Stimulated activated naive CD8-positive, alpha-beta T cell treated with anti-CD3 and anti-CD28 coated beads, Interleukin-15, amount 100 ng/mL, for 72 hours (primary cell): ENCODE measurements at places on chromosomes 7 and 10.
A peak's percentile ranks its signal among the peaks of the same experiment; 100 is the strongest.

DNA sequence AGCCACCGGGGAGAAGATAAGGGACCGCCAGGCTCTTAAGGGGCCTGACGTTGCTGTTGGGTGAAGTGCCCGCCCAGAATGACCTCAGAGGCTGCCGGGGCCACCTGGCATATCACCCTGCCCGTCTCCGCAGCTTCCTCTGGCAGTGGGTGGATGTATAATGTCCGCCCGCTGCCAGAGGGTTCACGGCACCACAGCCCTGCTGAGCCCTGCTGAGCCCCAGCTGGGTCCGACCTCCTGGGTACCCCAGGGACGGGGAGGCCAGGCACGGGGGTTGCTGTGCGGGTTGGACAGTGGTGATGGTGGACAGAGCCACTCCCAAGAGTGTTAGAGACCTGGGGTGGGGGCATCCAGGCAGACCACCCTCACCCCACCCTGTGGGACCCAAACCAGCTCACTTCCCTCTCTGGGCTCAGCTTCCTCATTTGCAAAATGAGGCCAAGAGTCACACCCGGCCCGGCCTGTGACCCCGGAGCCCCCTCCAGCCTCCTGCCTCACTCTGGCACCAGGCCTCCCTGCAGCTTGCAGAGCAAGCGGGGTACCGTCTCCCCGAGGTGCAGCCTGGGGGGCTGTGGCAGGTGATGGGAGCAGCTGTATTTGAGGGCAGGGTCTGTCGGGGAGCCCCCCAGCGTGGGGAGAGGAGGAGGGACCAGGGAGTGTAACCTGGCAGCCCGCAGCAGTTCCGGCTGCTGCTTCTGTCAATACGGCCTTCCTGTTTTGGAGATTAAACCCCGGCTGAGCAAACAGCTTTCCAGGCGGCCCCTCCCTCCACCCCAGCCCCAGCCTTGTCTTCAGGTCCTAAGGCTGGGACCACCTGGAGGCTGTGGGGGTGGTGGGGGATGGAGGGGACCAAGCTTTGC lies 8.4 kb upstream of the LFNG start:
- peak; percentile 69 for DNase-seq

GRCh38 chr7:141441837-141442627 lies 109.2 kb upstream of the AGK start:
- DNase-seq: no peak

GRCh38 chr7:104901240-104901619 lies 112.8 kb upstream of the KMT2E start:
- DNase-seq: no peak

GRCh38 chr7:30915751-30916150 lies 4.1 kb downstream of the AQP1 start:
- DNase-seq: no peak

DNA sequence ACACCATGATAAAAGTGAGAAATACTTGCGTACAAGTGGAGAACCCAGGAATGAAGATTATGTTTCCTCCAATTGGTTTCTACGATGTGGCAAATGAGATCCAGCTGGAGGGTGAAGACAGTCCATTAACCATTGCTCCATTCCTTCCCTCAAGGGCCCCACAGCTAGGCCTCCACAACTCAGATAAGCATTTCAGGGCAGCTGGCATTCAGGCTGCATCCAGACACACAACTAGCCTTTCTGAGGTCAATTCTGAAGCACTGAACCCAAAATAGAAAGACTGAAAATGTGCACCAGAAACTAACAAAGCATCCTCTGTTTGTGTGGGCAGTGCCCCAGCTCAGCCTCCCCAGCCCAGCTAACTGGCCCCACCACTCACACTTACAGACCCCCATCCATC lies 94.8 kb downstream of the GSAP start:
- no peak for DNase-seq

DNA sequence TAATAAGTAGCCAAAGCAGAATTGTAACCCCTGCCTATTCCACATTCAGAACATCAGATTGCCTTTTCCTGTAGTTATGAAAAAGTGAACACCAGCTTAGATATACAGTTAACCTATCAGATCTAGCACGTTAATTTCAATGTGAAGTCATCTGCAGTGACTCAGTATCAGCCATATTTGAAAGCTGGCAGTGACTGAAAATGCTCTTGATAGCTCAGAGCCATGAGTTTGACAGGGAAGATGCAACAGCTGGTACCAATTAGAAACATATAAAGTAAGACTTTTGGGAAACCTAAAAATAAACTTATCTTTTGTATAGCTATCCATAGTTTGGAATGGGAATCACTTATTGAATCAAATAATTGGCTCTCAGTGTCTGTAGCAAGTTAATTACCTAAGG lies 284.1 kb upstream of the NPSR1 start:
- DNase-seq: no peak

DNA sequence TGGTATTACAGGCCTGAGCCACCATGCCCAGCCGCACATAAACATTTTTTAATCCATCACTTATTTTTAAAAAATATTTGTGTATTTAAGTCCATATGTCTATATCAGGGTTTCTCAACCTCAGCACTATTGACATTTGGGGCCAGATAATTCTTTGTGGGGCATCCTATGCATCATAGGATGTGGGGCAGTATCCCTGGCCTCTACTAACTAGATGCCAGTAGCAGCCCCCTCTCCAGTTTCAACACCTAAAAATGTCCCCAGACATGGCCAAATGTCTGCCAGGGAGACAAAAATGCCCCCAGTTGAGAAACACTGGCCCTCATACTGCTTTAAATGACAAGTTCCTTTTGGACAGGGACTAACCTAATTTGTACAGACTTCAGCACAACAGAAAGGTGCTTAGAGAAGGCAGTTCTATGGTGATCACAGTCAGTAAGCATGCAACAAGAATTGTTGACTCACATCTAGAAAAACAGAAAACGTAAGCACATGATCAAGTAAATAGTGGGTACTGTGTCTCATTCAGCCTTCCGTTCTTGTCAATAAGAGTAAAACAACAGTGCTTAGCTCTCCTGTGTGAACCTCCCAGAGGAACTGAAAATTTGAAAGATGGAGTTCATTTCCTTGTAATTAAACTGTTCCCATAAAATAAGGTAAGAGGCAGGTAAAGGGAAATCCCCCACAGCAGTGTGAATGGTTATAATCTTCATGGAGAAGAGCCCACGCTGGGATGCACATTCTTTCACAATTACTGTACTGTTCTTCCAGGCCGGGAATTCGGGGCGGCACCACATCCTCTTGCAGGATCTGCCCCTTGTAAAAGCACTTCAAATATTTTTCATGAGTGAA lies 17.3 kb upstream of the ADRB1 start:
- DNase-seq: no peak

GRCh38 chr10:5766189-5766588 lies 47.0 kb downstream of the GDI2 start:
- DNase-seq: no peak

DNA sequence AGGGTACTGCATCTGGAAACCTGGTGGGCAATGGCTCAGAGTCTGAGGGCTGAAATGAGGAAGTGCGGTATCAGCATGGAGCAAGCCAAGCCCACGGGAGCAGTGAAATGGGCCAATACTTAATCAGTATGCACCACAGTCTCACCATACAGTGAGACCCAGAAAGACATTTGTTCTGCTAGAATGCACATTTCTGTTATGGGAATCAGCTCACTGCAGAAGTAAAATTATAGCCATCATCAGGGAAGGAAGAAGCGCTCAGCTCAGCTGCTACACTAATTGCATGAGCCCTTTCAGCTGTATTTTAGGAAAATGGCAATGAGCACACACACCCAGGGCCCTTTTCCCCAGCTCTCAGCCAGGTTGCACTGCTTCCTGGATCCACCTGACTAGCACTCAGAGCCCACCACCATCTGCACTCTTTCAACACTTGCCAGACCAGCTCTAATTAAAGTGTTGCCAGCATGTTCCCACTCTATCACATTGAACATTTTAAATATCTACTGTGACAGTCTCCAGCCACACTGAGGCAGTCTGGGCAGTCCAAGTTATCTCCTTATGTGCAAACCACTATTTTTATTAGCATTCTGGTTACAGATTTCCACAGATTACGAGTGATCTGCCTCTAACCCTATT lies 44.2 kb upstream of the PIK3AP1 start:
- DNase-seq: no peak

- DNase-seq: no peak
Measured at GRCh38 chr10:9951481-9952257, 1066.0 kb upstream of the CELF2 start.

DNA sequence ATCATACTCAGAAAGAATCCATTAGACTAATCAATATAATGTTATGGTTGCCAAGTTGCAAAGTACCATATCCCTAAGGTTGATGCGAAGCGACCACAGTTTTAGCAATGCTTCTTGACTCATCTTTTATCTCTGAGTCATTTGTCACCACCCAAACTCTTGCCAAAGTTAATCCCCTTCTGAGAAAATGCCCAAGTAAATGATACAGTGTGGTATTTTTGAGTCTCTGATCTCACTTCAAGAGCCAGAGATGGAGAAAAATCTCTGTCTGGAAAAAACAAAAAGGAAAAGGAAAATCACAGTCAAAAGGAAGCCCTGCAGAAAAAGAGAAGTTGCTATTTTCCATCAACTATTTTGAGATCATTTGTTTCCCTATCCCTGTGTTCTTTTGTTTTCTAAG lies 26.7 kb upstream of the OTUD1 start:
- peak; percentile 37 for DNase-seq

DNA sequence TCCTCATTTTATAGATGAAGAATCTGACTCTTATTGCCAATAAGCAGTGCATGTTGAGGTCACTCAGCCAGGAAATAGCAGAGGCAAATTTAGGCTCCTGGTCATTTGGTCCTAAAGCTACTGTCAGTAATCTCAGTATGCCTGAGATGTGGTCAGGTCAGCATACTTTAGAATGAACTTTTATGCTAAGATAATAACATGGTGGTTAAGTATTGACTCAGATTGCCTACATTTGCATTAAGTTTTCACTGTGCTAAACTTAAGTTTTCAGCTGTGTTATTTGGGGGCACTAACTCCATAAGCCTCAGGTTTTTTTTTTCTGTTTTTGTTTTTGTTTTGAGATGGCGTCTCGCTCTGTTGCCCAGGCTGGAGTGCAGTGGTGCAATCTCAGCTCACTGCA lies 35.9 kb upstream of the CCSER2 start:
- DNase-seq: no peak

GRCh38 chr10:63434866-63435854 lies 30.6 kb downstream of the JMJD1C start:
- DNase-seq: no peak

GRCh38 chr7:104397442-104397841 lies 69.0 kb downstream of the LHFPL3 start:
- DNase-seq: no peak

DNA sequence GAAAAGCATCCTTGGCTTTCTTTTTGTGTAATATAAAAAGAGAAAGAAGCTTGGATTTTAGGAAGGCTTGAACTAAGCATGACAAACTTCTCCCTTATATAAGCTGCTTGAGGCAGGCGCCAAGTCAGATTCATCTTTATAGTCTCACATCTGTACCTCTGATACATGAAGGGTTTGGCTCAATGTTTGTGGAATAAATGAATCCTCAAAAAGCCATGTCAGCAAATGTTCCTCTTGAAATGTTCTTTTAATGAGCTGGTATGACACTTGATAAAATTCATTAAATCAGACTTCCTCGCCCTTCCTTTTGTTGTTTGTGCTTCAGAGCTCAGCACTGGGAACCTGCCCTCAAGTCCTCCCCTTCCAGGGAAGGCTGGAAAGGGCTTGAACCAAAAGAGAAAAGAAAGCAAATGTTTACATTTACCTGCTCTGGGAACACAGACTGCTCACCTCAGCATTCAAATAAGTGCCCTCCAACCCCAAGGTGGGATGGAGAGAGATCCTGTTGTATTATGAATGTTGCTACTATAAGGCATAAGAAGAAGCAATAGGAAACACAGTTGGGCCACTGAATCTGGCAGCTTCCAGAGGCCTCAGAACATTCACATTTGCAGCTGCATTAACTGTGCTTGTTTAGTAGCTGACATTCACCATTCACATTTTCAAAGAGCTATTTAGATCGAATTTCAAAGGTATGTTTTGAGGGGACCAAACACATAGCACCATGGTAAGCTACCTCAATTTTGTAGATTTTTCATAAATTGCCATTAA lies 212.6 kb downstream of the CACNA2D1 start:
- DNase-seq: no peak

DNA sequence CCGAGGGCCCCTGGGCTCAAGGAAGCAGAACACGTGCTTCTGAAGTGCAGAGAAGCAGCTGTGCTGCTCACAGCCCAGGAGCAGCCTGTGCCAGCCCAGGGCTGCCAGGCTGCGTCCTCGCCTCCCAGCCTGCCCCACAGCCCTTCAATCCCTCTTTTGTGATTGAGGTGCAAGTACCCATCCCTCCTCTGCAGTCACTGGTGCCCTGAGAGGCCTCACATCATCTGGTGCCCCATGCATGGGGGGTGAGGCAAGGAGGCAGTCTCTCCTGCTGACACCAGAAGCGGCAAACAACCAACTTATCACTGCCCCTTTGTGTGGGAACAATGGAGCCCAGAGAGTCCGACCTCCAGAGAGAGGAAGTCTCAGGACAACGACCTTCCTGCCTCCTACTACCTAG lies 49.8 kb upstream of the FGFR2 start:
- DNase-seq: no peak

DNA sequence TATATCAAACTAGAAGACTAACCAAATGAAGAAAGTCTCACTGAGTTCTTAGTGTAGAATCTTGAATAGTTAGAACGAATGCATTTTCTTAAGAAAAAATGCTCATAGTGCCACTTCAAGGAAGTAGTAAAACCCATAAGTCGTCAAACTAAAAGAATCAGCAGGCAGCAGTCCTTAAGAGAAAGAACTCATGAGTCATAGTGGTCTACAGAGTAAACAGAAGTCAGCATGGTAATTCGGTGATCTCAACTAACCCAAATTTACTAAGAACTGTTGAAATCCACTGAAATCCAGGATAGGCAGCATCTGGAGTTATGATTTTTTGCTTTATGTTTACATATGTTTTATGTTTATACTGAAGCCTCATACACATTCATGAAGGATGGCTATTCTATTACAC lies 256.2 kb downstream of the LHFPL3 start:
- no peak for DNase-seq

DNA sequence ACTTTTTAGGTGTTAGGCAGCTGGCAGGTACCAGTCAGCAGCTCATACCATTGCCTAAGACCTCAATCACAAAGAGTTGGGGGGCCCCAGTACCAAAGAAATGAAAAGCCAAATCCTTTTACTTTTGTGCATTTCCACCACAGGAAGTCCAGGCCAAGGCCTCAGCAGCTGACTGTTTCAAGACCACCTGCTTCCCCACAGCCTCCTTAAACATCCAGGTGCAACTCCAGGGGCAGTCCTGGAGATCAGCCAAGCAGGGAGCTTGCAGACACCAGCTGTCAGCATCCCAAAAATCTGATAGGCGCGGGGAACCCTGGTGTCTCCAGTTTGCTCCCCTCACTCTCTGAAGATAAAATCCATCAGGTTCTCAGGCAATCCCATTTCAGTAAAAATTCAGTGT lies 91.5 kb upstream of the EFCAB10 start:
- DNase-seq: no peak

GRCh38 chr7:46577394-46577793 lies 656.3 kb upstream of the IGFBP3 start:
- no peak for DNase-seq

DNA sequence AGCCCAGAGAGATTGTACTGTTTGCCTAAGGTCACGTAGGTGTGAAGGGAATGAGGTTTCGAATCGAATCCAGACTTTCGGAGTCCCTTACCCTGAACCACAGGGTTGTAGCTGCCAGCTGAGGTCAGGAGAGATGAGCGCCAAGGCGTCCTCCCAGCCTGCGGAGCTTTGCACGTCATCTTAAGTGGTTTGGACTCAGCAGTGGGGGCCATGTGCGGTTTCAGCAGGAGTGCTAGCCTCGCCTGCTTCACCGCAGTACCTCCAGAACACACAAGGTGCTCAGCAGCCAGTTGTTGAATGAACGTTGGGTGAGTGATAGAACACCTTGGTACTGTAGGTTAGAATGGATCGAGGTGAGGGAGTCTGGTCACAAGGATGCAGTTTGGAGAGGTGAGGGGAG lies 74.9 kb upstream of the PPIF start:
- no peak for DNase-seq
